ENCODE measurements at places on chromosomes 3 and 15.

GRCh38 chr15:58407778-58408177 is 24.0 kb upstream of the LIPC start:
- DNase-seq = no peak

- DNase-seq = peak; percentile 67
Observed at GRCh38 chr3:142447301-142447851, 461 bp downstream of the XRN1 start.

- no peak for DNase-seq
Observed at GRCh38 chr3:15403965-15404364, 23.4 kb downstream of the METTL6 start.

DNA sequence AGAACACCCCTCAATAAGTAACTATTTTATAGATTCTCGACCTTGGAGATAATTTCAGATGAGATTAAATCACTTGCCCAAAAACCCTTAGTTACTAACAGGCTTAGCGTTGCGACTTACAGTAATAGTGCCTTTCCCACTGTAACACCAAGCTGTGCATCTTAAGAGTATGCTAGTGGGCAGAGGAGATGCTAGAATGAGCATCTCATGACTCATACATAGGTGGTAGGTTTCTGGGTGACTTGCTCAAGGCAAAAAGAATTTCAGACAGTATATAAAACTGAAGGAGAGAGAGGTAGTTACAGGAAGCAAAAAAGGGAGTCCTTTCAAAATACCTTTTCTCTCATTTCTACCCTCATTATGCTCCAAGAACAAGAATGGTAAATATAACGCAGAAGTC is 3.9 kb downstream of the KATNBL1 start:
- DNase-seq = peak; percentile 44

DNA sequence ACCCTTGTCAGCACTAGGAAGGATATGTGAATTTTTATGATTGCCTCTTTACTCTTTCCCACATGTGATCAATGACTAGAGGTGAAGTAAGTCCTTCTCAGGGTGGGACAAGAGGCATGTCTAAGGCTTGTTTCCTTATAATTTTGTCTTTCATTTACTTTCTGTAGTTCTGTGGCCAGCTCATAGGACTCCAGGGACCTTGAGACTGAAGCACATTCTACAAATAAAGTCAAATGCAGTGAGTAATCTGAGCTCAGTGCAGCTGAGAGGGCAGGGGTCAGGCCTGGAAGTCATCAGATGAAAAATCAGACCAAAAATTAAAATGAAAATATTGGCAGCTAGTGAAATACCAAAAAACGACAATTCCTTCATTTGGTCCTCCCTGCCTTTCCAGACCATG is 424.7 kb upstream of the THBS1 start:
- no peak for DNase-seq

- peak; percentile 17 for DNase-seq
Observed at GRCh38 chr3:69649120-69650065, 89.9 kb upstream of the MITF start.

- DNase-seq = no peak
Observed at GRCh38 chr3:146106986-146107385, 54.0 kb downstream of the PLOD2 start.

GRCh38 chr3:123540285-123540684 is 44.6 kb downstream of the HACD2 start:
- peak; percentile 22 for DNase-seq

GRCh38 chr3:45955706-45956105 is 12.4 kb downstream of the CXCR6 start:
- no peak for DNase-seq
